ENCODE measurements at places on chromosomes 6 and 20. TPM values are rescaled to one million over a fixed set of nuclear protein-coding genes. Genes with fewer than 3 reads are reported as not detected.

- no peak for DNase-seq
Measured at GRCh38 chr6:13260831-13261230, 67.5 kb downstream of the TBC1D7 start.

GRCh38 chr6:156840606-156841005 lies 63.4 kb downstream of the ARID1B start:
- DNase-seq: no peak

DNA sequence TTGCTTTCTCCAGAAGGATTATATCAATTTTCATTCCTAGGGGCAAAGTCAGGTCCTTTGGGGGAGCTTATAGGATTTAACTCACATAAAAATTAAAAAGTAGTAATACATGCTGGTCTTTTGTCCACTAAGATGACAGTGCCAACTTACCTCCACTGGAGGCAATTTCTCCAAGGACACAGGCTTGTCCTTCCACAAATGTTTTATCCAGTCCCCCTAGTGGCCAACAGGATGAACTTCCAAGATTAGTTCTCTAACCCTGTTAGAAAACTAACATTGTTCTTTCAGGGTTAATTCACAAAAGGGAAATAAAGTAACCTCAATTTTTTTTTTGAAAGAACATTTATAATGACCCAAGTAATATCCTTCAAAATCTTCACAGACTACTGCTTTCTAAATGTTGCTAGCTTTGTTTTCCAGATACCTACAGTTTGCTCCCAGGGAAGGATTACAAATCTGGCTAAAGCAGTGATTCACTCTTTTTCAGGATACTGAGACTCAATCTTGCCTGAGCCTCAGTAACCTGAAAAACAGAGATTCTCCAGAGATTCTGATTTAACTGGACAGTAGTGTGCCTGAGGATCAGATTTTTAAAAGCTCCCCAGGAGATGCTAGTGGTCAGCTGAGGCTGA lies 31.7 kb upstream of the UBR2 start:
- peak; percentile 26 for DNase-seq

DNA sequence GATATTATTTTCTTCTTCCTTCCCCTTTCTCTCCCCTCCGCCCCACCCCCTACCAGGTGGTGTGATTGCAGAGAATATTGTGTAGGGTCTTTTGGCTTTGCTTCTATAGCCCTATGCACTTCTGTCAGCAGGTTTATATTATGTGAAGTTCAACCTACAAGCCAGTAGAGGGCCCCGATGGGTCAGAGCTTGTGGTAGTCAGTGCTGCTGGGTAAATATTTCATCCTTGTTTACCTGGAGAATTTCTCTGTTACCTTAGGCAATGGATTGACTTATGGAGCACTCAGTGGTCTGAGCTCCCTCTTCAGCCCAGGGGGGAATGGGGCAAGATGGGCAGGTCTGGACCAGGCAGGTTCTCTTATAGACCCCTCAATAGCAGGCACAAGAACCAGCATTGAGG lies 720.9 kb downstream of the GRIK2 start:
- DNase-seq: no peak

DNA sequence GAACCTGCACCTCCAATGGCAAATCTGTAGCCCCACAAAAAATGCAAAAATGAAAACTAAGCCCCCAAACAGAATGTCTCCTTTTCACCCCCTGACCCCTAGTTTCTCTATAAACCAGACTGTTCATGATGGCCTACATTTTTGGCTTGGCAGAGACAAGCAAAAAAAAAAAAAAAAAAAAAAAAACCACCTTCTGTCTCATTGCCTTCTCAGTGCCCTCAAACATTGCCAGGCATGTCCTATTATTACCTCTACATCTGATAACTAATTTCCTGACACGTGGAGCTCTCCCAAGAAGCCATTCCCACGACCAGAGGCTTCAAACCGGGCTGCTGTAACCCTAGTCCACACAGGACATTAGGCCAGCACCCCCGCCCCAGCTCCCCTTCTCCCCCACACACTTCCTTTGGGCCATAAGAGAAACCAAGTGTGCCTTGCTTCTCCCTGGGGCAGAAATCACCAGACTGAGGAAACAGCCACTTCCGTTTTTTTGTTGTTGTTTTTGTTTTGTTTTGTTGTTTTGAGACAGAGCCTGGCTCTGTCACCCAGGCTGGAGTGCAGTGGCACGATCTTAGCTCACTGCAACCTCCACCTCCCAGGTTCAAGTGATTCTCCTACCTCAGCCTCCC lies 65.4 kb downstream of the GPR6 start:
- DNase-seq: no peak

DNA sequence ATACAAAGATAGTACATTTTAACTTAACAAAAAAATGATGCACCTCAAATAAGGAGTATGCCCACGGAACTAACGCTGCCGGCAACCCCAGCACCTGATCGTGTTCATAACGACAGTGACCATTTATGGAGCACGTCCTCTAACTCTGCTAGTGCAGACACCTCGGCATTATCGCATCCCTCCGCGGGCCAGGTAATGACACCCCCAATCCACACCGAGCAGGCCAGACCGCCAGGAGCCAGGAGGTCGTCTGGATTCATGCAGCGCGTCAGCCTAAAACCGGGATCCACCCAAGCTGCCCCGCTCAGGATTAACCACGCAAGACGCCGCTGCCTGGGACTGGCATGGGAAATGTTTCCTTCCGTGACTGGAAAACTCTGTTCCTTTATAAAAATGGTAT lies 34.1 kb downstream of the DACT2 start:
- DNase-seq: no peak

DNA sequence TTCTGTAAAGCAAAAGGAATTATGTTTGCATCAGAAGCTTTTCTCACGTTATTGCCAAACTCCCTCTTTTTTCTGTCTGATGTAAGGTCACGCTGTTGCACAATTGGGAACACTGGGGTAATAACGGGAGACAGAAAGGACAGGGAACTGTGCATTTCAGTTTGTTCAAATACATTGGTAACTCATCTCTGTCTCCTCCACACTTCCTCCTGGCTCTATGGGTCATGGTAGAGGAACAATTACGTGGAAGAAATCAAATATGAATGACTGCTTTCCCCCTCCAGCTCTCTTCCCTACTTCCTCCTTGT lies 132.2 kb upstream of the TNFAIP3 start:
- DNase-seq: no peak

PTCHD4 gene
- total RNA-seq: not detected

LRRC73 gene
- not detected for total RNA-seq

Measured in body of pancreas (tissue), 4 donors.